ENCODE measurements at places on chromosomes 12 and 14. TPM values are rescaled to one million over a fixed set of nuclear protein-coding genes. Genes with fewer than 3 reads are reported as not detected.

GRCh38 chr14:93110856-93111419 is 4.8 kb downstream of the ITPK1 start:
- DNase-seq = no peak

DNA sequence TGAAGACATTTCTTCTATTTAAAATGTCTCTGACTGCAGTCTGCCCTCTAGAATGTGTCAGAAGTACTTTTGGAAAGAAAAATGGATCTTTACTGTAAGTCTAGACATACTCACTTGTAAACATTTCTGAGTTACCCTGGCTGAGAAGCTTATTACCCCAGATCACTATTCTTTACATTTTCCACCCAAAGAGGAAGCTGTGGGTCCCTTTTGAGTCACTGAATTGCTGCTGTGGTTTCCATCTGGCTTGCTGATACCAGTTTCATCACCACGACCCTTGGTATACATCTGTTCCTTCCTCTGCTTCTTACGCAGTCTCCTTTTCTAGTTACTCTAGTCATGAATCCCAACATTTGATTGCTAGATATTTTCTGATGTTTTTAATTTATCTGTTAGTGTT is 20.2 kb upstream of the CLEC4D start:
- DNase-seq = no peak

The RHOJ gene
- total RNA-seq = 11.2 TPM

GRCh38 chr14:52780893-52781292 is 10.5 kb downstream of the GNPNAT1 start:
- DNase-seq = no peak

GRCh38 chr14:44736326-44736725 is 225.4 kb downstream of the KLHL28 start:
- no peak for DNase-seq

- no peak for DNase-seq
These were observed 128.6 kb downstream of the ACSS3 start for GRCh38 chr12:81206429-81206828.

DNA sequence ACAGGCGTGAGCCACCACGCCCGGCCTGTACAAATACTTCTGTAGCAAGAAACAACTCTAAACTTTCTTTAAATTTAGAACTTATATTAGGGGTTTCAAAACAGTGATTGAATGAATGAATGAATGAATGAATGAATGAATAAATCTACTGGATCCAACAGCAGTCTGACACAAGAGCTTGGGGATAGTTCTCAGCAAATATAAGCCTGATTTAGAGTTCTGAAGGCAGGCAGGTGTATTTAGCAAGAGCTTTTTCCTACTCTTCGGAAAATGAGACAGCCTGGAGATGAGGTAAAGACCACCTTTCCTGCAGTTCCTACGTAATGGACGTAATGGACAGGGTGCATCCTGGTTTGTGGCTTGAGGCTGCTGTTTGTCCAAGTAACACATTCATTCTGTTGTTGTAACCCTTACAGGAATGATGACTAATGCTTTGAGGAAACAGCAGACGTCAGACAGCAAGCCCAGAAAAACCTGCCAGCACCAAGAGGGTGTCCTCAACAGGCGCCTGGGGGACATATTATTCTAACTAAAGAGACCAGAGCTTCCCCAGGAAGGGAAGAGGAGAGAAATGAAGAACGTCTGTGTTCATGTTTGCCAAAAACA is 277.4 kb upstream of the SOX5 start:
- peak; percentile 63 for DNase-seq
